ENCODE measurements at places on chromosomes 16 and 17.
A peak's percentile ranks its signal among the peaks of the same experiment; 100 is the strongest.

GRCh38 chr17:10109146-10109545, 89.3 kb downstream of the GAS7 start:
- no peak for DNase-seq

DNA sequence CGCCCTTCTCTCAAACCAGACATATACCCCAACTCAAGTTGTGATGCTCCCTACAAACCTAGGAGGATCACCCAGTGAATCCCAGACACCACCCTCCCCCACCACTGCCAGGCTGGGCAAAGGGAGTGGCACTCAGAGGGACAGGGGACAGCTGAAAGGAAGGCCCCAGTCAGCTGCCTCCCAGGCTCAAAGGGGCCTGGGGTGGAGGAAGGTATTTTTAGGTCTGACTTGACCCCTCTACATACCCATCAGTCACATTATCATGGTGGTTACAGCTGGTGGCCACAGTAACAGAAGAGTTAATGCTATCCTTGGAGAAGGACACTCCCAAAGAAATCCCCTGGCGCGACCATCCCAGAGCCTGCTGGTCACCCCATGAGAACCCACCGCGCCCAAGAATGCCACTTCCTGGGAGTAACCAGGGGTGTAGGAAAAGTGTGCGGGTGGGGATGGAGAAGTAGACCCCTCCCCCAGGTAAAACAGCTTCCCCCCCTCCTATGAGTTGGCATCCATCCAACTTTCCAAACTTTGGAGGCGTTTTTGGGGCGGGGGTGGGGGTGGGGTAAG, 1.1 kb downstream of the CACNB1 start:
- DNase-seq: no peak

GRCh38 chr16:54878301-54878700, 52.4 kb upstream of the IRX5 start:
- DNase-seq: no peak

DNA sequence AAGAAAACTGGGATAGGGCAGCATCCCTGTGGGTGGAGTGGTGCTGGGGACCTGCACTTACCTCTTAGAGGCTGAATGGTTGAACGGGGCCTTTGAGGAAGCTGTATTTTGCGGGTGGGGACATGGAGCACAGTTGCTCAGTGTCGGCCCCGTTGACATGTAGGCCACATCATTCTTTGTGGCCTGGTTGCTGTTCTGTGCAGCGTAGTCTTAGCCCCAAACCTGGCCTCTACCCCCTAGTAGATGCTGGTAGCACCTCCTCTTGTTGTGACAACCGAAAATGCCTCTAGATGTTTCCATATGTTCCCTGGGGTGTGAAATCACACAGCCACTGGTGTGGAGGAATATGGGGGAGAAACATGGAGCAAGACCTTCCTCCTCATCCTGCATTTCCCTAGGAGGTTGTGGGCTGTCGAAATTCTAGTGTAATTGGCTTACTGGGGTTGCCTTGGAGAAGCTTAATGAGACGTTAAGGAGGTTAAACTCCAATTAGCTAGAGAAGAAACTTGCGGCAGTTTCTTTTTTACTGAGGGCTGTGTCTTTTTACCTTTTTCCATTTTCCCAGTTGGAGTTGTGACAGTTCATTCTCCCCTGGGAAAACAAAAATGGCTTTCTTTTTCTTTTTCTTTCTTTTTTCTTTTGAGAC, 9.4 kb downstream of the ABCC1 start:
- DNase-seq: no peak

- DNase-seq: no peak
Observed at GRCh38 chr16:56617212-56618085, 8.1 kb upstream of the MT1E start.

GRCh38 chr16:63922560-63922959, 1199.3 kb downstream of the CDH11 start:
- DNase-seq: no peak

GRCh38 chr16:80910434-80910833, 96.3 kb downstream of the CMC2 start:
- DNase-seq: no peak

- DNase-seq: no peak
Observed at GRCh38 chr16:49493836-49494235, 120.2 kb downstream of the C16orf78 start.

- no peak for DNase-seq
Observed at GRCh38 chr16:67400901-67401300, 7.6 kb upstream of the TPPP3 start.

DNA sequence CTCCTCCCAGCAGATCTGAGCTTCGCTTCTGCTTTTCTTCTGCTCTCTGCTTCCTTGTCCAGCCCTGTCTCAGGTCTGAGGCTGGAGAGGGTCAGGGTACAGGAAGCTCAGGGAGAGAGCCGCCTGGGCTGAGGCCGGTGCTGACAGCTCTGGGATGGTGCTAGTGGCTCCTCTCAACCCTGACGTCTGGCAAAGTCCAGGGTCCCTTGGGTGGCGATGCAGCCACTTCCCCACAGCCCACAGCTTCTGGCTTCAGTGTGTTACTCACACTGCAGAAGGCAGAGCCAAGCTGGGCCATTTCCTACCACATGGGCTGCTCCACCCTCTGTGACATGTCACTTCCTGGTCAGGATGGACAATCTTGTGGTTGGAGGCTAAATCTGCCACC, at the start of gene CD300C:
CD300C (minus strand) TSS at position 273 of the 388 bp plus-strand sequence. CDS start 333 bp downstream, outside the sequence.
- DNase-seq: no peak

- peak; percentile 51 for DNase-seq
Observed at GRCh38 chr17:43456661-43457361, 27.0 kb upstream of the DHX8 start.
